ENCODE measurements at places on chromosomes 5 and 9. TPM values are rescaled to one million over a fixed set of nuclear protein-coding genes. Genes with fewer than 3 reads are reported as not detected.

The TTC23L gene
- total RNA-seq, result 0.48 TPM

The TBC1D13 gene
- total RNA-seq, result 17.6 TPM

The RNF208 gene
- total RNA-seq, result 2.0 TPM

The PPP3R2 gene
- not detected for total RNA-seq

The FLT4 gene
- 2.0 TPM for total RNA-seq

The TERT gene
- total RNA-seq, result 1.4 TPM

The MCCC2 gene
- total RNA-seq, result 43.9 TPM

The ANP32B gene
- total RNA-seq, result 306 TPM

The TLN1 gene
- 138 TPM for total RNA-seq

The PCDHGA8 gene
- 0.02 TPM for total RNA-seq

The ADAMTS12 gene
- 6.5 TPM for total RNA-seq

The C9orf50 gene
- not detected for total RNA-seq

The C9orf85 gene
- 20.0 TPM for total RNA-seq

The SVEP1 gene
- 2.1 TPM for total RNA-seq

The ZNF462 gene
- 3.6 TPM for total RNA-seq

The SPARC gene
- 27.1 TPM for total RNA-seq
